Bronchial epithelial cell (primary cell): ENCODE measurements at places on chromosomes 2 and 18.

GRCh38 chr2:55760125-55760524 is 66.5 kb upstream of the PNPT1 start:
- DNase-seq: no peak

DNA sequence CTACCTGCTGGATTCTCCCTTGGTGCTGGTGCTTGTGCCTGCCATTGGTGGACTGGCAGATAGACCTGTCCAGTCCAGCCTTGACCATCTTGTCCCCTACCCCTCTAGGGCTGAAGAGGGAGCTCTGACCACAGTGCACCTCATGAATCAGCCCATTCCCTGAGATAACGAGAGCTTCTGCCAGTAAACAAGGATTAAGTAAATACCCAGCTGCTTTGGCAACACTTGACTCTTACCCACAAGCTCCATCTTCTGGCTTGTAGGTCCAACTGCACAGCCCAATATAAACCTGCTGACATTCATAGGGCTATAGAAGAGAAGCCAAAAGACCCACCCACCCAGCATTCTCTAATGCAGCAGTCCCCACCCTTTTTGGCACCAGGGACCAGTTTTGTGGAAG is 186.4 kb downstream of the PIK3C3 start:
- DNase-seq: no peak

DNA sequence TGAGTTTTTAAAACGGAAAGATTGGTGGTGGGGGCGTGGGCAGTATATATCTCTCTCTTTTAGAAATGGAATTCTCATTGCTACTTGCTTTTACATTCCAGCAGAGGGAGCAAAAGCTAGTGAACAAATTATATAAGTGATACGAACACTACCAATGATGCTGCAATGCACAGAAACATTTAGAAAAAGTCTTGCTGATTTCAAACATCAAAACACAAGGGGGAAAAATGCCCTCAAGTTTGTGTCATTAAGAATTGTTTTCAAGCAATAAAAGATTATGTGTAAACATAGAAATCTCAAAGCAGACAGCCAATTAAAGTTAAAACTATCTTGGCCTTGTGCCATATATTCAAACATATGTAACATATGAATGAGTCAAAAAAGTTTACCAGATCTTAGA is 296.3 kb upstream of the KCNJ3 start:
- peak; percentile 43 for DNase-seq

DNA sequence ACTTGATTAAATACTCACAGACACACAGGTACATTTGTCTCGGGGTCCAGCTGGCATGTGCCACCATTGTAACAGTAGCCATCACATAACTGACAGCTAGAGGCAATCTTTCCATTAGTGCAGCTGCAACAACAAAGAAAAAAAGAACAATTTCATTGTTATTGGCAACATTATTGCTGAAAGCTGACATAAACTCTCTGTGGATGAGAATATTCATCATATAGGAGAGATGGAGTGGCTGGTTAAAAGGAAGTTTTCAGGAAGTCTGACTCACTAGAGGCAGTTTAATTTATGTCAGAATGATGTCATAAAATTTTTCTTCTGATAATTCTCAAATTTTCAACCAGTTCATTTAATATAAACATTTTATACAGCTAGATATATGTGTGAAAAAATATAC is 1490.0 kb upstream of the NXPH2 start:
- no peak for DNase-seq

DNA sequence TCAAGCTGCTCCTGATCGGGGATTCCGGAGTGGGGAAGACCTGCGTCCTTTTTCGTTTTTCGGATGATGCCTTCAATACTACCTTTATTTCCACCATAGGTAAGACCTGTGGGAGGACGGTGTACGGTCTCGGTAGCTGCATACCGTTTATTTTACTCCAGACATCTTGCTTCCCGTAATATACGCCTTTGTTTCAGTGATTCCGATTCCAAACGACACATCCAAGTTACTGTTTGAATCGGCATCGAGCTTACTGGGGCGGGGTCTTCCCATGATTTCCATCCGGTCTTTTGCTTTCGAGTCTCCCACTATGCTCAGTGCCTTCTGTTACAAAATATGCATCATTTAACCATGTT is 731 bp downstream of the RAB10 start:
- no peak for DNase-seq

DNA sequence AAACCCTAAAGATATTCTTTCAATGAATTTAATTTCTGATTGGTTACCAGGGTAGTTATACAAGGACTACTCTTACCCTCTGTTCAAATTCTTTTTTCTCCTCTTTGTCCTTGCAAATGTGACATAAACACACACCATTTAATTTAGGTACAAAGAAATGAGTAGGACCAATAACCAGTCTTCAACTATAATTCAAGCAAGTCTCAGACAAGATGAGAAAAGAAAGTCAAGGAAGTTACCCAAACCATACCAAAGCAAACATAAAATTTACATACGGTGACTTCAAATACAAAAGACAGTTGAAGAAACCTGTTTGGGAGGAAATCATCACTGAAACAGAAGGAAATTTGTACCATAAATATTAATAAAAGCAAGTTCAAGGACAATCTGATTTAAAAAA is 91.1 kb upstream of the EPB41L5 start:
- no peak for DNase-seq

DNA sequence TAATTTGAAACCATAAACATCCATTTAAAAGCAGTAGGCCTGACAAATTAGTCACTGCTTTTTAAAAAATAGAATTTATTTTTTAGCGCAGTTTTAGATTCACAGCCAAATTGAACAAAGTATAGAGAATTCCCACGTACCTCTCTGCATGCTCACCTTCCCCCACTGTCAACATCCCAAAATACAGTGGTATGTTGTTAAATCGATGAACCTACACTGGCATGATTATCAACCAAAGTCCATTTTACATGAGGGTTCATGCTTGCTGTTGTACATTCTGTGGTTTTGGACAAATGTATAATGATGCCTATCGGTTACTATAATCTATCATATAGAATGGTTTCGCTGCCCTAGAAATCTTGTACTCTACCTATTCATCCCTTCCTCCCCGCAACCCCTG is 5.6 kb upstream of the ELOA2 start:
- no peak for DNase-seq

DNA sequence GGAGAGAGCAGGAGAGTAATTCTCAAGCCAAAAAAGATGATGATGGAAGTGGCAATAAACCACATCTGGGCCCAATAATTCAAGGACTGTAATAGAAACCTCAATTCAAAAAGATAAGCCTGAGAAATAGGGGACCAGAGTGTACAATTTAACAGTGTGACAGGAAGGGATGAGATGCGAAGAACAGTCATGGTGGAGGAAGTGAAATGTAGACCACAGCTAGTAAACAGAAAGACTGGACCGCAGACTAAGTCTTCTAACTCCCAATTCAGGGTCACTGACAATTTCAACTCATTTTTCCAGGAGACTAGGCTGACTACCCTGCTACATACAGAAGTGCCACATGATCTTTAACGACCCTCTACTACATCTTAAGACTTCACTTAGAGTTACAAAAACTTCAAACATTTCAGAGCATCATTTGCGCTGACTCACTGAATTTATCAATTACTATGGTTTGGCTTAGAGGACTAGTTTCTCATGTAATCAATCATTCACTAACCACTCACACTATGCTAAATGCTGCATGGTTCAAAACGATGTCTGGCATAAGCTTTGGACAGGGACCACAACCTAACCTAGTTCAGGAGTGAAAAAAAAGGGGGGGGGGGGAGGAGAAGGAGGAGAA is 9.0 kb downstream of the CUL3 start:
- DNase-seq: no peak

DNA sequence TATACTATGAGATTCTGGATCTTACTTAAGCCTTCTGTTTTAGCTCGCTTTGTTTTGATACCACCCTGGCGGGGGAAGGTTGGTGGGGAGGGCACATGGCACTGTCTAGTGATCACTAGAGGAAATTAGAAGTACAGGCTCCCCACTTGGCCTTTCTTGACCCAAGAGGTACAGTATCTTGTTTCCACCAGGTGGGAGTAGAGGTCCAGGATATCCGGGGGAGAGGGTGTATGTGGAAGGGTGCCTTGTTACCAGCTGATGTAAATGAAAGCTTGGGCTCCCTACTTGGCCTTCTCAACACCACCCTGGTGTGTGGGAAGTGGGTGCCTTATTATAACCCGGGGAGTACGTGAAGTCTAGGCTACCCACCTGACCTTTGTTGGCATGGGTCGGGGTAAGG is 7.5 kb downstream of the GALNT1 start:
- no peak for DNase-seq

DNA sequence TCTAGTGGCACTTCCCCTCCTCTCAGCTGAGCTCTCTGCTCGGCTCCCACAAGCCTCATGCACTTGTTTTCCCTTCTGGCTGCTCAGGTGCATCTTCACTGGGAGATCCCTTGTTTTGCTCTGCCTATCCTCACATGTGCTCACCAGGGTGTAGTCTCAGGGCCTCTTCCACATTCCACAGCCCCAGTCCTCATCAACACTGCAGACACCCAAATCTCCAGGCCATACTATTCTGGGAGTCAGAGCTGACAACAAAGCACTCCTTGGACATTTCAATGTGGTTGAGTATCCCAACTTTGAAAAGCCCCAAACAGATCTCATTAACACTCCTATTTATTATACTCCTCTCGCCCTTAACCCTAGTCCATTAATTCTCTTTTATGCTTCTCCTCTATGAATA is 71.3 kb downstream of the CCDC93 start:
- no peak for DNase-seq

DNA sequence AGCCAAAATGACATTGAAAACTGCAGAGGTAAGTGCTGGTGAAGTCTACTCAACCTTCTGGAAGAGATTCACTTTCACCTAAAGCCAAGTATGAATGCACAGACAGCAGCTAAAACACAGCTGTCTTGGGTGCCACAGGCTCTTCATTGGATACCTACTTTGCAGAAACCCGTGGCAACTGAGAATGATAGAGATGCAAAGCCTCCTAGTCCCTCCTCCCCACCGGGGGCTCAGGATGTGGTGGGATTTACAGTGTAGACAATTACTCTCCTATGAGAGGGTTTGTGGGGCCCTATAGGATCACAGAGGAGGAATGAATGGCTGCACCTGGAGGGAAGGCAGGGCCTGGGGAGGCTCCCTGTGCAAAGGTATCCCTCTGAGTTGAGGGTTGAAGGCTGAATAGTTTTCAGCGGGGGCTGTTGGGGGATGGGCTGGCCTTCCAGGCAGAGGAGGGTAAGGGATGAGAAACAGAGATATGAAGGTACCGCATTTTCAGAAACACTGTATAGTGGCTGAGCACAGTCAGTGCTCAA is 131.6 kb downstream of the RNF144A start:
- no peak for DNase-seq
